Tongue (tissue), 3 donors: ENCODE measurements at places on chromosomes 5 and 9. TPM values are rescaled to one million over a fixed set of nuclear protein-coding genes. Genes with fewer than 3 reads are reported as not detected.
A peak's percentile ranks its signal among the peaks of the same experiment; 100 is the strongest.

BSPRY gene
- 2.6 TPM for total RNA-seq

ZDHHC11B gene
- 5.3 TPM for total RNA-seq

DNA sequence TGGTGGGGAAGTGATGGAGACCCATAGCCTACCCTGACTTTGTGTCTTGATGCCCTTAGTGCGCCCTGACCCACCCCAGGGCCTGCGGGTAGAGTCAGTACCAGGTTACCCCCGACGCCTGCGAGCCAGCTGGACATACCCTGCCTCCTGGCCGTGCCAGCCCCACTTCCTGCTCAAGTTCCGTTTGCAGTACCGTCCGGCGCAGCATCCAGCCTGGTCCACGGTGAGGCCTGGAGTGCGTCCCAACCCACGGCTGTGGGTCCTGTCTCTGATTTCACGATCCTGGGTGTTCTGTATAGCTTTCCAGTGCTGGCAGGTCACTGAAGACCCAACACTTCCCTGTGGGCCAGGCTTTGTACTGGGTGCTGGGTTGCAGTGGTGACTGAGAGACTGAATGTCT lies 4.0 kb downstream of the CCL27 start:
- no peak for DNase-seq

GRCh38 chr9:78011049-78011448 lies 20.6 kb downstream of the GNAQ start:
- DNase-seq = peak; percentile 56

GRCh38 chr9:109779711-109780452 lies at the start of gene PALM2AKAP2:
Gene PALM2AKAP2, plus strand, starts transcription at chr9:109780198. Its CDS starts 291 bp downstream, at chr9:109780489.
- peak; percentile 88 for DNase-seq

- peak; percentile 75 for DNase-seq
Measured at GRCh38 chr9:129408535-129409215, 212.2 kb downstream of the C9orf50 start.
